ENCODE measurements at places on chromosomes 16 and 17.

GRCh38 chr17:14428648-14429029 lies 127.8 kb downstream of the HS3ST3B1 start:
- DNase-seq: no peak

DNA sequence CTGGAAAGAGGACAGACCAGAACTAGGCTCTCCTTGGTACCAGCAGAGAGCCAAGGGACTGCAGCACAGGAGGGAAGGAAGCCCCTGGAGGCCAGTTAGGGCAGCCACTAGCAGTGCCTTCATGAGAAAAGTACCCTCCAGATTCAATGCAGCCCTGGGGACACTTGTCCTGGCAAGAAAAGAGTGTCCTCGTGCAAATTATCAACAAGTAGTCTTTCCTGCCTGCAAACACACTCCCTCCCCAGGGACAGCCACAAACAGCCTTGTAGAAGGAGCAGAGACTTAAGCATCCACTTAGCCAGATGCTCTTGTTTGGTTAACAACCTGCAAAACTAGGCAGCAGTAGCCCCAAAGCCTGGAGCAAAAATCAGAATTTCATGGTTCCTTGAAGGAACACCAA lies 24.3 kb downstream of the CENPV start:
- no peak for DNase-seq

DNA sequence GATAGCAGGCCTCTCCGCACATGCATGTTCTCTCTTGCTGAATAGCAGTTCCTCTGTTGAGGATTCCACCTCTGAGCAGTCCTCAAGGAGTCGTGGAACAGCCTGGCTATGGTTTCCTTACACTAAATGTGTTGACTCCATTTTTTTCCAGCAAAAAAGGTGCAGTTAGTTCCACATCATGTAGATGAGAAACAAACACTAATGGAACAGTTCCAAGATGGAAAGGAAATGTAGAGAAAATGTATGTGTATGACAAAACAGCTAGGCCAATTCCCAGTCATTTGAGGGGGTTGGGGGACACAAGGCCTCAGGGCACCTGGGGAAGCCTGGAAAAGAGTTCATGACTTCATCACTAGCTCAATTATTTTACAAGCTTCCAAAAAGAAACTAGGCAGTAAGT lies 90.0 kb downstream of the CFDP1 start:
- DNase-seq: no peak

DNA sequence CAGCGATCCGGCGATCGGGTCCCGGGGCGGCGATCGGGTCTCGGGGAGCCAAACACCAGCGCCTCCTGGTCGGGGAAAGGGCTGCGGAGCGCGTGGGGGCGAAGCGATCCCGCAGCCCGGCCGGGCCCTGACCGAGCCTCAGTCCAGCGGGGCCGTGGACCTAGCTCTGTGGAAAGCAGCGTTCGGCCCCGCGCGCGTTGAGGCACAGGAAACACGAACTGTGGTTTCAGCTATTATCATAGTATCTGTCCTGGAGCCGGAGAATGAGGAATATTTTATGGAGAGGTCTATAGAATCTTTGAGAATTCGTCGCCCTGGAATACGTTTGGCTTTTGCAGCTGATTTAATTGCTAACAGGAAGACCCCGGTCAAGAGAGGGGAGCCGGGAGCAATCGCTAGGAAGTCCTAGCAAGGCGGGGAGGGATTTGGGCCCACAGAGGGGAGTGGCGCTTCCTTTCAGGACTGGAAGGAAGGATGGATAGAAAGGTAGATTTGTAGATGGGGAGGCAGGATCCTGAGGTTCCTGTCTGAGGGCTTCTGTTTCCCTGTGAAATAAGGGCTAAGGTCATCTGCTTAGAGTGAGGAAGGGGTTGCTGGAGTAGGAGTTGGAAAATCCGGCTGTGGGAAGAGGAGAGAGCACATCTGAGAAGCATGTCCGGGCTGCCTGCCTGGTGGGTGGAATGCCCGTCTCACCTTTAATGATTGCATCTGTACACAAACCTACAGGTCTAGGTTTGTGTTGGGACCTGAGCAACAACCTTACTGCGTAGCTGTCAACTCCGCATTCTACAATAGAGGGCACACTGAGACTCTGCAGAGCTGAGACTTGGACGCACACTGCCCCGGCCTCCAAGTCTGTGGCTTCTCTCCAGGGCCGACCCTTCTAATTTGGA lies 770 bp downstream of the CCNF start:
- no peak for DNase-seq

DNA sequence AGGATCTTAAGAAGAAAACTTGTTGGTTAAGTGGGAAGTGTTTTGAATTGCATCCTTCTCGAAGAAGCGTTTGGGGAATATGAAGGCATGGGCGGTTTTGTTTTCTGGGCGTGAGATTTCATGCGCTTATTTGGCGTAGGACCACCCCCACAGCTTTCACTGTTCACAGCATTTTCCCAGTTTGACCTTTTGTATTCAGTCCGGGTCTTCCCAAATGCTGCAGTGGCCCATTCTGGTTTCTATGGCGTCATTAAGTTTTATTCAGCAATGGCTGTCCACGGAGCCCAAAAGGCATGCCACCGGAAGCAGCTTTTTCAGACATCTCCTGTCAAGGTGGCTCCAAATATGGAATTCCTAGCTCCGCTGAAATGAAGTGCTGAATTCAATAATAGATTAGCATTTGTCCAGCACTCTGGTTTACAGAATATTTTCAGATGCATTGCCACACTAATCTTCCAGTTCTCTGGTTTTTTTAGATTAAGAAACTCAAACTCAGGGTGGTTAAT lies 90.6 kb upstream of the FBXO47 start:
- DNase-seq: no peak

DNA sequence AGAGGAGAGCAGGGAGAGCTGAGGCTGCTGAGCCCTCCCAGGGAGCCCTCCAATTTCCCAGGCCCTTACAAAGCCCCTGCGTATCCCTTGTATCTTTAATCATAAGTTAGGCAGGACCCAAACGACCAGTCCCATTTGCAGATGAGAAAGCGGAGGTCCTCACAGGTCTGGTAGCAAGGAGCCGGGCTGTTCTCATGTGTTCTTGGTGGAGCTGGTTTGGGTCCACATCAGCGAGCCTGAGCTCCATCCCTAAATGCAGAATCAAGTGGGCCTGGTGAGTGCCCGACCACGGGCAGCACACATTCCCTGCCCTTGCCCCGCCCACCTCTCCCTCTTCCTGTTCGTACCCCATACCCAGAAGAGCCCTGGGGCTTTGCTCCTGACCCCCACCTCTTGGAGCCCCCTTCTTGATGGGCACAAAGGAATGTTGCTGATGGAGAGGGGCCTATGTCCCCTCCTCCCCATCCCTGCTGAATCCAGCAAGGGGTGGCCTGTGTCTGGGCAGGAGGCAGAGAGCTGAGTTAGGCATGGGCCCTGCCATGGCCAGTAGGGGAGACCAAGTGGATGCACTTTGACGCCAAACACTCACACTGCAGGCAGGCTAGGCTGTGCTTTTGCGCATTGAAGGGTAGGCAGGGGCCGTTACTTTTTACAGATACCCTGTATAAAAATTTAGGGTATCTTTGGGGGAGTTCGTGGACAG lies 18.3 kb upstream of the ADCY7 start:
- no peak for DNase-seq

- DNase-seq: no peak
Observed at GRCh38 chr17:1997927-1998742, 27.0 kb downstream of the RTN4RL1 start.

- no peak for DNase-seq
Observed at GRCh38 chr16:48125888-48126287, 29.9 kb downstream of the ABCC12 start.

GRCh38 chr17:57665696-57666095 lies 79.4 kb downstream of the CCDC182 start:
- no peak for DNase-seq

- DNase-seq: no peak
Observed at GRCh38 chr17:66764506-66764905, 70.4 kb upstream of the CACNG5 start.

GRCh38 chr16:85052536-85052935 lies 24.9 kb downstream of the KIAA0513 start:
- no peak for DNase-seq

DNA sequence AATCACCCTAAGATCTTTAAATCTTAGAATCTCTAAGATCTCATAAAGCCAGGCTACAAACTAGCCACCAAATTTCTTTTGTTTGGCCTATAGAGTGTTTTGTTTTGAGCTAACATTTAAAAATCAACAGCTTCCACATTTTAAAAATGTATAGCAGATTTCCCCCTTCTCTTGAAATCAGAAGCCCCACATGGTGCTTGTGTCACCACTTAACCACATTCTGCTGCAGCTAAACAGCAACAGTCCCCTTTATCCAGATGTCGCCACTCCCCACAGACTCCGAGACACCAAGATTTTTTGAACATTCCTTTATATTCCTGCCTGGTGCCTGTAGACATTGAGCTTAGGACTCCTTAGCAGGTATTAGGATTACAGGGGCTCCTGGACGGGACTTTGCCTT lies 16.0 kb downstream of the GUCY2D start:
- DNase-seq: no peak

GRCh38 chr16:9378876-9379275 lies 287.4 kb downstream of the HAPSTR1 start:
- DNase-seq: no peak

DNA sequence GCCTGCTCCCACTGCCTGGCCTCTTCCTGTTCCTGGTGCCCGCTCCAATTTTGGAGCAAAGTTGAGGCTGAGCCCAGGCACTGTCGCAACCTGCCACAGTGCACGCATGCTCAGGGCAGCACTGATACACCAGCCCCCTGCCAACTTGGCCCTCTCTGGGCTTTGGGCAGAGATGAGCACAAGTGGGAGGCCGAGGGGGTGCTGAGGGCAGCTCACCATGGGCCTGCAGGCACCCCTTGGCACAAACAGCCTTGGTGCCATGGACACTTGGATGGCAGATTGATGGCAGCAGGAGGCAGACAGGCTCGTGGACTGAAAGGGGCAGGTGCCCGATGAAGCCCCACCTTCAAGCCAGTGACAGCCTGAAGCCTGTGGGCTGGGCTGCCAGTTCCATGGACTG lies 42.9 kb downstream of the PIGL start:
- no peak for DNase-seq
